B cell (primary cell): ENCODE measurements at places on chromosomes 7 and 10. TPM values are rescaled to one million over a fixed set of nuclear protein-coding genes. Genes with fewer than 3 reads are reported as not detected.

Gene PLEKHS1
- polyA plus RNA-seq = 0.06 and 0.09 TPM in 2 replicates

Gene PLXNA4
- polyA plus RNA-seq = 0.03 TPM in 1 of 2 replicates, not detected in the other

Gene STEAP2
- polyA plus RNA-seq = not detected in 2 replicates

Gene HOXA6
- 0.18 TPM in 1 of 2 replicates, not detected in the other for polyA plus RNA-seq

Gene NPTX2
- 0.07 TPM in 1 of 2 replicates, not detected in the other for polyA plus RNA-seq

Gene LRRC4
- 0.22 and 0.98 TPM in 2 replicates for polyA plus RNA-seq

Gene KCTD7
- polyA plus RNA-seq = 45.9 and 48.2 TPM in 2 replicates

Gene PDZD7
- polyA plus RNA-seq = 0.61 and 0.64 TPM in 2 replicates

Gene MET
- polyA plus RNA-seq = 0.03 TPM in 2 replicates

Gene GIMAP8
- polyA plus RNA-seq = 0.34 and 0.52 TPM in 2 replicates

Gene MRC1
- not detected in 2 replicates for polyA plus RNA-seq

Gene GRB10
- polyA plus RNA-seq = 0.04 TPM in 1 of 2 replicates, not detected in the other

Gene EBLN1
- not detected in 2 replicates for polyA plus RNA-seq

Gene ASL
- 38.0 and 39.7 TPM in 2 replicates for polyA plus RNA-seq

Gene SNX10
- polyA plus RNA-seq = 29.2 and 35.5 TPM in 2 replicates
